Activated CD4-positive, alpha-beta T cell treated with anti-CD3 and anti-CD28 coated beads, Interleukin-2, Interleukin-6, amounts not matched to agents 100 ng/mL and 50 ng/mL, durations not matched to agents 16 hours and 8 hours (primary cell): ENCODE measurements at places on chromosomes 12 and 14.

DNA sequence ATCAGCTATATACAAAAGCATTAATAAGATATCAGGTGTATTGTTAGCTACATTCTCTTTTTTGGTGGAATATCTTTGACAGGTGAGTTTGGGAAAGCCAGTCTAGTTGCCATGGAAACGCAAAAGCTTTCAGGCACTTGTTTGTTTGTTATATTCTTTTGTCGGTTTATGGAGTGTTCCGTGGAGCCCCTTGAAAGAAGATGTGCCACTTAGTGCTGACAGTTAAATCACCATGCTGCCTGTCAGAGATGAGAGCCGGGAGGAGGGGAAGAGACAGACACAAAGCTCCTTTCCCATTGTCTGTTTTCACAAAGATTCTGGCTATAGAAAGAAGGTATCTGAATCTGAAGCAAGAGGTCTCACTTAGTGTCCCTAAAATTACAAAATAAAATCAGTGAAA, 170.8 kb downstream of the SNAPC1 start:
- DNase-seq = no peak

DNA sequence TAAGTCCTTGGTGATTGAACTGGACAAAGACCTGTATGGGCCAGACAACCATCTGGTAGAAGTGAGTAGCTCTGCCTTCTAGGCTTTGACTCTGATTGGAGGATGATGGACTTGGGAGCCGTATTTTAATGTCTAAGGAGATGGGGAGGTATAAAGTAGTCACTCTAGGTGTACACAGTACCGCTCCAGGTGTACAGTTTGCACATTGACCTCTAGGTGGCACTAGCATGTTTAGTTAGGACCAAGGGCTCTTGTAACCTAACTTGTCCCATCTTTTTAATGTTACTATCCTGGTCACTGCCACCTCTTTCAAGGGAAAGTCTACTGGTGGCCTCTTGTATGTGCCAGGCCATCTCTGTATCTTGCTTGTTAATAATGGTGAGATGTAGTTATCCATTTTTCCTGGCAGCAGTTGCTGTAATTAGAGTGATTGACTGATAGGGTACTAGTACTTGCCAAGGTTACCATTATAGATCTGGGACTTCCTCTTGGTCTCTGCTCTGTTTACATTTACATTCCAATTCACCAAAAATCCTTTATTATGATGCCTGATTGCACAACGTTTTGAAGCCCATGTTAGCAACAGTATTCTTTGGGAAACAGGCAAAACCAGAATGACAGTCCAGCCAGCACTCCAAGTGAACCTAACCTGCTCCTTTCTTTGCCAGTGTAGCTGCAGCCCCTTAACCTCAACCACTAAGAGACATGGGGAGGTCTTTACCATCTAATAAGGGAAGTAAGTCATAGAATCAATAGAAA, 3.6 kb downstream of the SMARCD1 start:
- peak; percentile 77 for DNase-seq

DNA sequence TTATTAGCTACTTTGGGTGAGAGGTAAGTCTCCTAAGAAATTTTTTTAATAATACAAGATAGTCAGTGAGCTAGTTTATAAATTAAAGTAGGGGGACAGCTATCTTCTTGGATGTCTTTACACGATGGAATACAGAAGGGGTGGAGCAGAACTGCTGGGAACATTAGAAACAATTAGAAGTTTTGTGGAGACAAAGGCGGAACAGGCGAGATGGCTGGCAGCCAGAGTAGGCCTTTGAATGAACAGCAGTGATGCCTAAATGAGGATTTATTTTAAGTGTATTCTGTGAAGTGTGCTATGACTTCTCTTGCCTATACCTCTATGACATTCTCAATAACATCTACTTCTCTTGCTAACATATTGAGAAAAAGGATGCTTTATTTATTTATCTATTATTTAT, 1345.3 kb upstream of the SEL1L start:
- DNase-seq = no peak

DNA sequence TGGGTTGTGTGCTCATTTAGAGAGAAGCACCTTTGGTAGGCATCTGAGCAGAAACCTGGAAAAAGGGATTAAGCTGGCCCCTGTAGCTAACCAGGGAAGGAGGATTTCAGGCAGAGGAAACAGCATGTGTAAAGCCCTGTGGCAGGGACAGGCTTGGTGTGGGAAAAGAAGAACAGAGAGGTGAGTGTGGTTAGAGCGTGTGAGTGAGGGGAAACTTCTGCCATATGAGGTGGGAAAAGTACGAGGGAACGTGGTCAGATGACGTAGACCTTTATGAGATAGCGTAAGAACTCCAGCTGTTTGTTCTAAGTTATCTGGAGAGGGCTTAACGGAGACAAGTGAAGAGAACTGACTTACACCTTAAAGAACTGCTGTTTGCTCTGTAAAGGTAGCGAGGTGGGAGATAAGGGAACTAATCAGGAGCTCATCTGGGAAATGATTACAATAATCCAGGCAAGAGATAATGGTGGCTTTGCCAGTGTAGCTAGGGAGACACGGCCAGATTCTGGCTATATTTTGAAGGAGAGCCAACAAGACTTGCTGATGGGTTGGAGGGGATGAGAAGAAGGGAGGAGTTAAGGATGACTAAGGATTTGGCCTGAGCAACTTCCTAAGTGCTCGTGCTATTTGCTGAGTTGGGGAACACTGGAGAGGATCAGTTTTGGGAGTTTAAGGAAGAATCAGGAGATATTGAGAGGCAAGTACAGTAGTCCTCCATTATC, 234.0 kb downstream of the ETNK1 start:
- no peak for DNase-seq

DNA sequence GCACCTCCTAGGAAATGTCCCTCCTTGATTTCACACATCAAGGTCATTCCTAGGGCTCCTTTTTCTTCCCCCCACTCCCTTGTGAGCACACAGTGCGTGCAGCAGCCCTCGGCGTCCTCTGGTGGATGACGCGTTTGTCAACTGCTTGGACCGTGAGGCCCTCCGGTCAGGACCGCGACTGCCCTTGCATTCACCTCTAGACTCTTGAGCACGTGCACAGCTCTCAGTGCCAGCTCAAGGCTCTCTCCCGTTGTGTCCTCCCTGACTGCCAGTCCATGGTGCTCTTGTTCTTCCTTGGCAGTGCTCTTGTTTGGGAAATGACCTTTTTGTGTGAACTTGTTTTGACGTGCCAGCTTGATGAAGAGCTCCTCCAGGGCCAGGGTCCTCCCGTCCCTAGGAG, 67.9 kb downstream of the TSPAN9 start:
- no peak for DNase-seq

DNA sequence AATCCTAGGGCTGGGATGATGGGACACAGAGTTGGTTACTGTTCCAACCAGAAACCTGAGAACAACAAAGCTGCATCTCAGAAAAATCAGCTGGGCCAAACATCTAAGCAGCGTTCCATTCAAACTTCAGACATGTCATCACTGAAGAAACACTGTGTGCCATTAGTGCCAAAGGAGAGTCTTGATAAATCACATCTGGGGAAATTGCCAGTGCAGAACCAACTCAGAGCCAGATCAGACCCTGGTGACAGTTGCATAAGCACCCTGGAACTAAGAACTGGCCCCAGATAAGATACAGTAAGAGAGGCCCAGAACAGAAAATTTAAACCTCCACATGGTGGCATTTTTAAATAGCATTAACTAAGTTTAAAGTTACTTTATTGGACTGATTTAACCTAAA, 482.8 kb downstream of the PRKD1 start:
- no peak for DNase-seq

GRCh38 chr14:73427516-73428264, 30.7 kb downstream of the NUMB start:
- DNase-seq = no peak
